CD4-positive, alpha-beta T cell treated with Interleukin-6 for 4 hours (primary cell): ENCODE measurements at places on chromosomes 6 and 20.

DNA sequence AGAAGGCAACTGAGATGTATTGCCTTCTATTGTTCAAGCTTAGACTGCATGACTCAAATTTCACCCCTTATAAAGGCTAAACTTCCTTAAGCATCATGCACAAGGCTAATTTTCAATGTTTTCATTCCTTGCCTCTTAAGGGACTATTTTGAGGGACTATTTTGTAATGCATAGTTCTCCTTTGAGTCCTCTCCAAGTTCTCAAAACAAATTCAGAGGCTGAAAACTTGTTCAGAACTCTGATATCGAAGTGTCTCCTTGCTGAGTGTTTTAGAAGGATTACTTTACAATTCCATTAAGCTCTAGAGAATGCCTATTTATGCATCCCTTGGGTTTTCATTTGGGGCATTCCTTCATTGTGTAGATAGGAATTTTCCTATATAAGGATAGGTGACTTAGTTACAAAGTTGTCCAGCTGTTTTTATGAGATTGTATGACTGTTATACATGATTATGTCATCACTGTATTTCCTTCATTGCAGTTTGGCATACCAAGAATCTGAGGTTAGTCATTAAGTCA lies 41.7 kb downstream of the COL19A1 start:
- no peak for DNase-seq

- no peak for DNase-seq
These were observed 246.8 kb downstream of the ARID1B start for GRCh38 chr6:157023958-157024357.

DNA sequence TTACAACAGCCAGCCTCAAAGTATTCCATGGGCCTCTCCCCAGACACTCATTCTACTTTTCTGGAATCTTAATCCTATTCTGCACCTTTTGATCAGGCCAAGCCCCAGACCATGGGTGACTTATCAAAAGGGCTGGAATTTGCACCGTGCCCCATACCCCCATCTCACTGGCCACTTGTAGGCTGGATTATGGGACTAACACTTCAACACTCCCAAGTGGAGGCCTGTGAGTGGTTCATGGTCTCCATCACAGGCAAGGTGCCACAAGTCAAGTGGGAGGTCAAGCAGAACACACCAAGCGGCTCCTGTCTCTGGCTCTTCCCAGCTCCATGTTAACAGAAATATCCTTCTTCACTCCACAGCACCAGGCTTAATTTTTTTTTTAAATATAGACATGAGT lies 212.3 kb upstream of the HEY2 start:
- DNase-seq = no peak

DNA sequence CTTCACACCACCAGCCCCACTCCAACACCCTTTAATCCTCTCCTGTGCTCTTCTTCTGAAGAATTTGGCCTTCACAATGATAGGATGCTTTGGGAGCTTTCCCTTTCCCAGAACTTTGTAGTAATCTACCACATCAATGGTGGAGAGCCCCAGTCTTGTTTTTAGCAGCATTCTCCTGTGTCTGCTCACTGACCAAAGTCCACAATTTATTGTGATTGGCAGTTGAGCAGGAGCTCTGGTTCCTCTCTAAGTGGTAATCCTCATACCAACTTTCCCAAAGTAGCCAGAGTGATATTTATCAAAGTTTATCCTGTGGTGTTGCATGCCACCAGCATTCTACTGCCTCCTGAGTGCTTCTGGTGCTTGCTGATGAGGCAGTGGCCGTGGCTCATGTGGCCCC lies 29.0 kb upstream of the OPN5 start:
- DNase-seq = no peak

DNA sequence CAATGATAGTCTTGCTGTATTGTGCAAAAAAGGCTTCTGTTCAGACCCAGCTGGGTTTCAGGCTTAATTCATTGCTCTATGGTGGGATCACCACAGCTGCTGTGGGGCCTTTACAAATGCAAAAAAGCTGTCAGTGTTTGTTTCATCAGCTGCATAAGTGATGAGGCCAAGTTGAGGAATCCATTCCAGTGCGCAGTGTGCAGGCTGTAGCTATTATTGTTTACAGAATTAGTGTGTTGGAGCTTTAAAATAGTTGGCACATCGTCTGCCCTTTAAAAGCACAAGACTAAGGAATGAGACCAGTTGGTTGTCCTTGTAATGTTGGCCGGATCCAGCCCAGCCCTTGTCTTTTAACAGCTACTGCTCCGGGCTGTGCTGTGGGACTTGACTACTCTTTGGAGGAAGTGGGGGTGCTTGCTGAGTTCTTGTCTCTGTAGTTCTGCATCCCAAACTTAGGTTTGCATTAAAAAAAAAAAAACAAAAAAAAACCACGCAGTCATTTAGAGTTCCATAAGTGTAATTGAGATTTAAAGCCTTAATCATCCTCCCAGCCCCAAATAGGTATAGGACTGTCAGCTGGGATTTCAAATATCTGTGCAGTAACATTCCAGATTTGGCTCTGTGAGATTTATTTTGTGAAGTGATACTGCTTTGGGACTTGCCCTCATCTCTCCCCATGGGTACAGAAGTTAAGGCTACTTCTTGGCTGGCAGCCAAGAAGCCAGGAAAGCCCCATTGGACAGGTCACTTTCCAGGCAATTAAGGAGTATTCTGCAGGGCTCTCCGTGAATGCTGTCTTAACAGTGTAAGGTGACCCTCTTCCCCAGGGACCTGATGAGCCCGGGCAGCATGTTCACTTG lies 19.3 kb downstream of the JARID2 start:
- DNase-seq = no peak

DNA sequence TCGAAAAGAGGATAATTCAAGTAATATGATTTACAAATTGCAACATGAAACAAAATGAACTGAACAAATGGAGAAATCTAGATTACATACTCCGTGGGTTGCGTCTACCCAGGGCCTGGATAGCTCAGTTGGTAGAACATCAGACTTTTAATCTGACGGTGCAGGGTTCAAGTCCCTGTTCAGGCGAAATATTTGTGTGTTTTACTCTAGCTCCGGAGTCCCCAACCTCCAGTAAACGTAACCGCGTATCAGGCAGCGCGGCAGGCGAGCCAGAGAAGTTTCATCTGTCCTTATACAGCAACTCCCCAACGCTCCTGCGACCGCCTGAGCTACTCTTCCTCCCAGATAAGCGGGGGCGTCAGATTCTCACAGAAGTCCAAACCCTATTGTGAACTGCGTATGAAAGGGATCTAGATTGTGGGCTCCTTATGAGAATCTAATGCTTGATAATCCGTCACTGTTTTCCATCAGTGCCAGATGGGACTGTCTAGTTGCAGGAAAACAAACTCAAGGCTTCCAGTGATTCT lies 176.1 kb downstream of the TRIM27 start:
- DNase-seq = no peak

DNA sequence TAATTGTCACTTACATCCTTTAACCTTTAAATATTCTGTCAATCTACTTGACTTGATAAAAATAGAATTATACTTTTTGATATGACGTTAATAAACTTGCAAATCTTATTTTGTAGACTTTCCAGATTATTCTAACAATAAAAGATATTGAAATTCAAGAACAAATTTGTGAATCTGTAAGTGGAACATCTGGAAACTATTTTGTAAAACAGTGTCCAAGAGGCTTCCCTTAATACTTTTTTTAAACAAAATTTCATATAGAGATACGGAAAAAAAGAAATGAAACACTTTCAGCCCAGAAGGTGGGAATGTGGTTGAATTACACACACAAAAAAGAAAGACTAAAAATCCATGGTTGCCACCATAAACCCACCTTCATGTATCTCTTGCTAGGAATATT lies 174.4 kb downstream of the COL19A1 start:
- DNase-seq = no peak

DNA sequence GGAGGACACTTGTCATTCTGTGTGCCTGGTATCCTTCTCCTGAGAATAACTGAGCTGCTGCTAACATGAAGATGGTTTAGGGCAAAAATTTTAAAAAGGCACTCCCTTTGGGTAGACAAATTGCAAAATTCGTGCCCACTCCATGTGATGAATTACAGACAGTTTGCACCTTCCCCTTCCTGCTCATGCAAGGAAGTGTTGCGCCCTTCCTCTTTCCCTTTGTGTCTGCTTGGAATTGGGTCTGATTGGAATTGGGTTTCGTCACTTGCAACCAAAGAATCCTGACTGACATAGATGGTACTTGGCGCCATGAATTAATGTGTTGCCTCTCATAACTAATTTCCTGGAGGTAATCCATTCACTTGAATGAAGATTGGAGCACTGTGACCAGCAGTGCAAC lies 62.3 kb upstream of the SHLD1 start:
- no peak for DNase-seq

- peak; percentile 33 for DNase-seq
These were observed 21.4 kb upstream of the TRAM2 start for GRCh38 chr6:52598123-52598823.

- no peak for DNase-seq
These were observed 5.3 kb downstream of the MAN1A1 start for GRCh38 chr6:119344306-119344705.
